ENCODE measurements at places on chromosomes 5 and 9. TPM values are rescaled to one million over a fixed set of nuclear protein-coding genes. Genes with fewer than 3 reads are reported as not detected.

Gene PCDHA9
- 0.37 TPM for total RNA-seq

GRCh38 chr9:37587521-37587920, 4.9 kb downstream of the TOMM5 start:
- H3K4me1 ChIP-seq: peaks cover 9% of the 10 kb centered on the region
- H3K4me3 ChIP-seq: no peak overlapping the region
- DNase-seq: no peak
- H3K27ac ChIP-seq: no peak overlapping the region

Gene IL31RA
- 0.24 TPM for total RNA-seq

GRCh38 chr9:123107639-123108285, 74.3 kb downstream of the GPR21 start:
- no peak overlapping the region for H3K4me3 ChIP-seq
- H3K27me3 ChIP-seq: no peaks in the 10 kb centered on the region
- H3K4me1 ChIP-seq: peaks cover 3% of the 10 kb centered on the region
- H3K27ac ChIP-seq: no peak overlapping the region
- peaks cover 42% of the 10 kb centered on the region for H3K36me3 ChIP-seq

Measured in A673 (cell line).